HT1080 (cell line): ENCODE measurements at places on chromosomes 16 and 17. TPM values are rescaled to one million over a fixed set of nuclear protein-coding genes. Genes with fewer than 3 reads are reported as not detected.
A peak's percentile ranks its signal among the peaks of the same experiment; 100 is the strongest.

GRCh38 chr17:48026502-48027321 is 10.9 kb downstream of the COPZ2 start:
- peak; percentile 89 for DNase-seq

DNA sequence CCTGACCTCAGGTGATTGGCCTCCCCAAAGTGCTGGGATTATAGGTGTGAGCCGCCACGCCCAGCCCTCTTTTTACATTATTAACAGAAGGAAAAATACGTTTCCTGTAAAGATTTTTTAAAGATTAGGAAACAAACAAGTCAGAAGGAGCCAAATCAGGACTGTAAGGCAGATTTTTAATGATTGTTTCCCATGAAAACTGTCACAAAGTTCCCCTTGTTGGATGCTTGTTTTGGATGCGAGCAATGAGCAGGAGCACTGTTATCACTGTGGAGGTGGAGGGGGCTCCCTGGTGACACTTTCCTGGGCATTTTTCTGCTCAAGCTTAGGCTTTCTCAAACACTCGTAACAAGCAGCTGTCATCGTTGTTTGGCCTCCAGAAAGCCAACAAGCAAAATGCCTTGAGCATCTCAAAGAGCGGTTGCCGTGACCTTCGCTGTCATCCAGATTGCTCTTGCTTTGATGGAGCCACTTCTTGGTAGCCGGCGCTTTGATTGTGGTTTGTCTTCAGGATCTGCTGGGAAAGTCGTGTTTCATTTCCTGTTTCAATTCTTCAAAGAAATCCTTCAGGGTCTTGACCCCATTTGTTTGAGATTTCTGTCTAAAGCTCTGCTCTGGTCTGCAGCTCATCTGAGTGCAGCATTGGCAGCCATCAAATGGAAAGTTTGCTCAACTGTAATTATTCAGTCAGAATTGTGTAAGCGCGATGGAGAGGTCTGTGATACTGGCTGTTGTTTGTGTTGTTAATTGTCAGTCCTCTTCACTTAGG is 128.7 kb downstream of the RPTOR start:
- DNase-seq = peak; percentile 36

The RUNDC3A gene
- 0.31 and 1.9 TPM in 2 replicates for total RNA-seq

DNA sequence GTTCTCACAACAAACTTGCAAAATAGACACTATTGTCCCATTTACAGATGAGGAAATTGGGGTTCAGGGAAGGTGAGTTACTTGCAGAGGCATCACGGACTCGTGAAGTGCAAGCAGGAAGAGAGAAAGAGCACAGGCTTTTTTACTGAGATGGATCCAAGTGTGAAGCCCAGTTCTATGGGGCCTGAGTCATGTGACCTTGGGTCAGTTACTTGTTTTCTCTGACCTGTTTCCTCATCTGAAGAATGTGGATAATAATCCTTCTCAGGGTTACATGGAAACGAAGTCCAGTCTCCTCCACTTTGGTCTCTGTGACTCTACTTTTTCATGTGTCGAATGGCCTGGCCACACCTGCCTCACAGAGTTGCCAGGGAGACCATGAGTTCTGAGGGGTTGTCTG is 134.4 kb downstream of the SPACA3 start:
- DNase-seq = no peak

The RGS11 gene
- total RNA-seq = 0.07 TPM in 1 of 2 replicates, not detected in the other

The KRTAP4-4 gene
- not detected in 2 replicates for total RNA-seq

- peak; percentile 40 for DNase-seq
These were observed at the start of gene TMEM100 for GRCh38 chr17:55722742-55723487. TMEM100 (minus strand) TSS chr17:55722864; CDS start chr17:55721070, 1,794 bp downstream.

GRCh38 chr16:31253642-31254045 is 6.1 kb upstream of the ITGAM start:
- peak; percentile 12 for DNase-seq

- DNase-seq = no peak
These were observed 76.8 kb downstream of the TUBD1 start for GRCh38 chr17:59815965-59816364.

- peak; percentile 45 for DNase-seq
These were observed 17.3 kb downstream of the CARD14 start for GRCh38 chr17:80187090-80187489.

DNA sequence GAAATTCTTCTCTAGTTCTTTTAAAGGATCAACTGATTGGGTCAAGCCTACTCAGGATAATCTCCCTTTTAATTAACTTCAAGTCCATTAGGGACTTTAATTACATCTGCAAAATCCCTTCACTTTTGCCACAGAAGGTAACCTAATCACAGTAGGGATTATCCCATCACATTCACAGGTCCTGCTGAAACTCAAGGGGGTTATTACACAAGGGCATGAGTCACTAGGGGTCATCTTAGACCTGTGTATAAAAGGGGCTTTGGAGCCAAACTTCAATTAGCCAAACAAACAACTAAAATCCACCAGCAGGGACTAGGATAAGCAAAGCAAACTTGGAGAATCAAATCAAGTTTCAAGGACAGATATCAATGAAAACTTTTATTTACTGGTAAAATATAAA is 19.4 kb downstream of the CIAPIN1 start:
- DNase-seq = no peak

DNA sequence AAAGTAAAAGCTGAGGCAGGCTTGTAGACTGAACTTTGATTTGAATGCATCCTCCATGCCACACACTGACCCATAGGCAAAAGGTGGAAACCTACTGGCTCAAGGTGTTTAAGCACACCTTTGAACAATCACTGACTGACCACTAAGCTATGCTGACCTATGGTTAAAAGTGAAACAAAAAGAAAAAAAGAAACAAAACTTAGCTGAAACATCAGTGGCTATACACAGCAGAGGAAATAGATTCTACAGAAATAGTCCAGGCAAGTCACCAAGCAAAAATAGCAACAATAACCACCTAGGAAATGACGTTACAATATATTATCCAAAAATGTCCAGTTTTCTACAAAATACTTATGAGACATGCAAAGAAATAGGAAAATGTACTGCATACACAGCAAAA is 60.2 kb downstream of the RPGRIP1L start:
- DNase-seq = no peak

- DNase-seq = no peak
These were observed 24.3 kb downstream of the HLF start for GRCh38 chr17:55289106-55289446.

The MYCBPAP gene
- total RNA-seq = not detected in 2 replicates

- DNase-seq = peak; percentile 59
These were observed 587 bp upstream of the CDK5R1 start for GRCh38 chr17:32486111-32486700.

The TPPP3 gene
- not detected in 2 replicates for total RNA-seq

- no peak for DNase-seq
These were observed 438.9 kb downstream of the KCNJ2 start for GRCh38 chr17:70608193-70608592.

The PLXDC1 gene
- total RNA-seq = 0.13 TPM in 1 of 2 replicates, not detected in the other

DNA sequence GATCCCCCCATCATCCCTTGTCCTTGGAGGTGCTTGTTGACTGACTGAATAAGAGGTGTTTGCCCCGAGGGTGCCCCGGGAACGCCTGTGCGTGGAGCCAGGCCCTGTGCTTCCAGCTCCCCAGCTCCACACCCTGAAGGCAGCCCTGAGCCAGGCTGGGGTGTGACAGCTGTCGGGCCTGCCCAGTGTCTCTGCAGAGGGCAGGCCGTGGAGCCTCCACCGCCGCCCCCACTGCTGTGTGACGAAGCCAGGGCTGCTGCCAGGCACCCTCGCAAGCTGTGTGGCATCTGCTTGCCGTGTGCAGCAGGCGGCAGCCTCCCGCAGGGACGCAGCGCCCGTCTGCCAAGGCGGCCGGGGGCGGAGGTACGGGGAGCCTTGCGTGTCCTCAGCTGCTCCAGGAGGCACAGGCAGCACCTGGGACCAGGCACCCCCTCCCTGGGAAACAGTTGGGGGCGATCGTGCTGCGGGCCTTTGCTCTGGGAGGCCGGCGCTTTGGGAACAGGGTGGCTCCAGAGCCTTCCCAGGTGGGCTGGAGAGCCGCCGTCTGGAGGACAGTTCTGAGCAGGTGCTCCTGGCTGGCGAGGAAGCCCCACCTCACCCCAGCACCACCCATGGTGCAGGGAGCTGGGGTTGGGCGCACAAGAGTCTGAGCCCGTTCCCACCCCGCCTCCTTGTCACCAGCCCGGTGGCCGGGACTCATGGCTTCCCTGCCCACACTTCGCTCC is 26.6 kb downstream of the GSE1 start:
- no peak for DNase-seq

DNA sequence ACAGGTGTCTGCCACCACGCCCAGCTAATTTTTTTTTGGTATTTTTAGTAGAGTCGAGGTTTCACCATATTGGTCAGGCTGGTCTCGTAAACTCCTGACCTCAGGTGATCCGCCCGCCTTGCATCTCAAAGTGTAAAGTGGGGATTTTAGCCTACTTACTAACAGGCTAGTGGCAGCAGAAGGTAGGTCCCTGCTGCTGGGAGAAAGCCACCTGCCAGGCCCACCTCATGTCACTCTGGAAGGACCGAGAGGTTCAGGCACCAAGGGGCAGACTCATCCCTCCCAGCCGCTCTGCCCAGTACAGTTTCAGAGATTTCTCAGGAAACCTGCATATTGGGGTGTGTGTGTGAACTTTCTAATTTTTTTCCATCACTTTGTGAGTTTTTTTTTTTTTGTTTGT is 2.1 kb upstream of the RCVRN start:
- no peak for DNase-seq

The C17orf100 gene
- 0.23 and 0.31 TPM in 2 replicates for total RNA-seq

The SLFN12 gene
- 7.7 and 13.3 TPM in 2 replicates for total RNA-seq

DNA sequence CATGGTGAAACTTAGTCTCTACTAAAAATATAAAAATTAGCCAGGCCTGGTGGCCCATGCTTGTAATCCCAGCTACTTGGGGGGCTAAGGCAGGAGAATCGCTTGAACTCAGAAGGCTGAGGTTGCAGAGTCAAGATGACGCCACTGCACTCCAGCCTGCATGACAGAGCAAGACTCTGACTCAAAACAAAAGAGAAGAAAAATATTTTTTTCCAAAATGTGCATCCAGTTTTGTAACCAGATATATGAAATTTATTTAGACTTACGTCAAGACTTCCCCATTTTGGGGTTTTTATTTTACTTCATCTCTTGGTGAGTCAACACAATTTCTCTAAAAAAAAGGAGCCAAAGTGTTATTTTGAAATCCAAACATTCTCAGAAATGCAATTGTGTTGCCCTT is 5.5 kb upstream of the TM4SF5 start:
- DNase-seq = no peak

- no peak for DNase-seq
These were observed 140.6 kb upstream of the TNRC6C start for GRCh38 chr17:77817953-77818352.

The ARL17B gene
- total RNA-seq = 2.4 and 7.4 TPM in 2 replicates

The SHISA6 gene
- total RNA-seq = not detected in 2 replicates

The SLC13A2 gene
- not detected in 2 replicates for total RNA-seq

DNA sequence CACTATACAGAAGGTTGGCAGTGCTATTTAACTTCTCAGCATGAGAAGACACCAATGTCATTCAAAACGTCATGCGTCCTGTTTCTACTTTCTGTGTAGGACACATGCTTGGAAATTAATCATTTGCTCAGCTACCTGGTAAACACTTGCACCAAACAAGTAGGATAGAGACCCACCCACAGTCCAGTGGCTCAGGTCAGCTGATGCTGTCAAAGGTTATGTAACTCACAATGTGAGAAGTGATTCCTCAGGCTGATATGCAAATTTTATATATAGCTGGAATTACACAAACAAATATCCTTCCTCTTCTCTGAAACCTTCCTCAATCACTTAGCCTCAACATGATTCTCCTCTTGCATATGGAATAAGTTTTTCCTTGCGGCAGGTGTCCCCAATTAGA is 59.6 kb downstream of the ZZEF1 start:
- DNase-seq = no peak

DNA sequence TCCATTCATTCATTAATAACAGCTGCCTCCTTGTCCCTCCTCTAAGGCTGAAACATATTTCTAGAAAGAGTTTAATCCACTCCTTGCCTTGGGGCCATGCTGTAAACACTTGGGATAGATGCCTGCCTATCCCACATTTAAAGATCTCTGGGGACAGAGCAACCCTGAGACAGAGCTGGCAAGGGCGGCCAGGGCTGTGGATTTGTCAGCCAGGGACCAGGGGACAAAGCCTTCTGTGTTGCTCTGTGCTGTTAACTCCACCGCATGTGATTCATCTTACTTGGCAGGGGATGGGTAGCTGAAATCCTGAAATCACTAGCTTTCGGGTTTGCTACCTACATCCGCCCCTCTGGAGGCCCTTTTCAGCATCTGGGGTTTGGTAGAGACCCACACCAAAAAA is 392.9 kb downstream of the SLC39A11 start:
- DNase-seq = peak; percentile 87

GRCh38 chr17:49013311-49014213 is 16.4 kb downstream of the IGF2BP1 start:
- no peak for DNase-seq

DNA sequence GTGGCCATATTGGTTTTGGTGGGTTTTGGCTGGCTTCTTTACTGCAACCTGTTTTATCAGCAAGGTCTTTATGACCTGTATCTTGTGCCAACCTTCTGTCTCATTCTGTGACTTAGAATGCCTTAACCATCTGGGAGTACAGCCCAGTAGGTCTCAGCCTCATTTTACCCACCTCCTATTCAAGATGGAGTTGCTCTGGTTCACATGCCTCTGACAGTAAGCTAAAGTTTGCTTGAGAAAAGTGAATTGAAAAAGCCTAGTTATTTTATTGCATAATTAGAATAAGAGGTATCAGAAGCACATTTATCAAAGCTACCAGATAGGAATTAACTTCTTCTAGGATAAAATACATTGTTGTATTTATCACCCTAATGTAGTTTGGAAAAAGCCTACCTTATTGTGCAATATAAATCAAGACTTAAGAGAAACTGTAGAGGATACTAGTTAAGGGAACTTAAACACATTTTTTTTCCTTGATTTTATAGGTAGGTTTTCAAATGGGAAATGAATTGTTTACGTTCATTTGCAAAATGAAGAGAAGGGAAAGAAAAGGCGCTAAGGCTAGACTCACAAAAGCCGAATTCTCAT is 202.3 kb upstream of the KCNJ16 start:
- no peak for DNase-seq
